ENCODE measurements at places on chromosomes 6 and 20.

DNA sequence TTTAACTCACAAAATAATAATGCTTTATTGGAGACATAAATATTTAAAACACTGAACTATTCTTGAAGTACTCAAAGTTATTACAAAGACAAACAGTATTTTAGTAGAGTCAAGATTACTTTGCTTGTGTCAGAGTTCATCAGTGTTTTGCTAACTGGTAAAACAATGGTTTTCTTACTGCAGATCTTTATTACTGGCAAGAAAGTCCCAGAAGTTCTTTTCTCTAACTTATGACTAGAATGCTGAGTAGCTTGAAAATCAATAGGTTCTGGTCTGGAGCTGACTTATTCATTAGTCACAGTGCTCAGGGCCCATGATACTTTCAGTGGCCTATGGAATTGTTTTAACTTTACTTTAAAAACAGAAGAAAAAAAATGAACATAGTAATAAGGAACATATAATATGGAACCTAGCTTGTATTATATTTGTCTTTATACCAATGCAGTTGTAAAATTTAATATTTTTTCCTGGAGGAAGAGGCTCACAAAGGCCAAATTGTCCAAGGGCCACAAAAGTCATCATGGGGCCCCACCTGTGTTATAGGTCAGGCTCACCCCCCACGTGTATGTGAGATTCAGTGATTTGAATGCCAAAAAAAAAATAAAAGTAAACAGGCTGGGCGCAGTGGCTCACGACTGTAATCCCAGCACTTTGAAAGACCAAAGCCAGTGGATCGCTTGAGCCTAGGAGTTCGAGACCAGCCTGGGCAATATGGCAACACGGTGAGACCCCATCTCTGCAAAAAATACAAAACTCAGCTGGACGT, 53.3 kb downstream of the PLEKHG1 start:
- ATAC-seq = no peak

- ATAC-seq = no peak
Observed at GRCh38 chr6:156943166-156943565, 166.0 kb downstream of the ARID1B start.

DNA sequence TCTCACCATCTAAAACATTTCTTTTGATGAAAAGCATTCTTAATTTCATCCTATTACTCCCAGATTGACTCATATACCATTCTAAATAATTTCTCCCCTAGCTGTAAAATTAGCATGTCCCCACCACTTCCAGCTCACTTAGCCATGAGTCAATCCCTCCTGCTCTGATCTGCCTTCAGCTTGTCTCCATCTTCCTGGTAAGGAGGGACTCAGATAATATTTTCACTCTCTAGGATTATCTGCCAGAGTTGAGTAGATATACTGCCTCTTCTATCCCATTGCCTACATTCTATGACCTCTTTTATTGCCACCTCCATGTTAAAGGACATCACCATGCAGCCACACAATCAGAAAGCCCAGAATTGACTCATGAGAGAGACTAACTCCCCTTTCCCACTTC, 348.8 kb upstream of the POU3F2 start:
- ATAC-seq = no peak

- peak; percentile 91 for ATAC-seq
Observed at GRCh38 chr20:2390951-2391675, 10.4 kb downstream of the TGM6 start.

- no peak for ATAC-seq
Observed at GRCh38 chr20:29296256-29297230, 1960.9 kb upstream of the DEFB115 start.

GRCh38 chr20:17680836-17681725, 961 bp downstream of the RRBP1 start:
- peak; percentile 65 for ATAC-seq

- no peak for ATAC-seq
Observed at GRCh38 chr20:59152559-59153354, 10.9 kb upstream of the ZNF831 start.

- no peak for ATAC-seq
Observed at GRCh38 chr6:1575210-1576041, 34.3 kb upstream of the FOXC1 start.

DNA sequence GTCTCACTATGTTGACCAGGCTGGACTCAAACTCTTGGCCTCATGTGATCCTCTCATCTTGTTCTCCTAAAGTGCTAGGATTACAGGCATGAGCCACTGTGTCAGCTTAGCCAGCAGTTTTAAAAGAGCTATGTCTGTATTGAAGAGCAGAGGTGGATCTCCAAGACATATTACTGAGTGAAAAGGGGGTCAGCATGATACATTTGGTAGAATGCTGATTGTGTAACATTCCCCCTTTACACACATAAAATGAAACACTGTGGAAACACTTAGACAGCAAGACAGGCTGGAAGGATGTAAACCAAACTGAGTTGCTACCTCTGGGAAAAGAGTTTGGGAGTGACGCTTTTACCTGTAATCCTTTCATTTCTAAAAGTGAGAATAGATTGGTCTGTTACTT, 1.7 kb upstream of the RIPOR3 start:
- ATAC-seq = no peak

DNA sequence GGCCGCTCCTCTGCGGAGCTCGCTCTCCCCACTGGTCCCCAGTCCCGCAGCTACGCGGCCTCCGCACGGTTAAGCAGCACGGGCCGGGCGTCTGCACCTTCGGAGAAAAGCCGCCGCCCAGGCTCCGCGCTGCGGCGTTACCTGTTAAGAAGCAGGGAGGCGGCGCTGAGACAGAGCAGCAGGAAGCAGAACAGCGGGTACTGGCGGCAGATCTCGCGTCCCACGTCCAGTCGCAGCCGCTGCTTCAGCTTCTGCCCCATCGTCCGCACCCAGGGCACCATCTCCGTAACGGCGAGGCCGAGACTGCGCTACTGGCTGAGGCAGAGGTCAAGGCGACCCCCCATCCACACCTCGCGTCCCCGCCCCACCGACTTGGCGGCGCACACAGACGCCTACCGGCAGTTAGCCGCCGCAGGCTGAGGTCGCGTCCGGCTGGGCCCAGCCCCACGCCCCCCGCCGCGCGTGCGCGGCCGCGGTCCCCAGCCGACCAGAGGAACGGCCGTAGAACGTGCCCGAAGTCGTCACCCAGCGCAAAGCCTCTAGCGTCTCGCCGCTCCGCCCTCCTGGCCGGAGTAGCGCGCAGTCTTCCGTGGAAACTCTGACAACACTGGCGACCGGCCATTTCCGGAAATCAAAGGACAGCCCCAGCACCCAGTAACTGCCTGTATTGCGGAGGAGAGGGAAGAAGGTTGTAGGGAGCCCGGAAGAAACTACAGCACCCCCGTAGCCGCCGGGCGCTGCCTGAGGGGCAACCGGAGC, at the start of gene SNX14:
Gene SNX14, minus strand, starts transcription at position 421 of the 759 bp plus-strand sequence. Its CDS starts 140 bp downstream, at position 281.
- peak; percentile 95 for ATAC-seq

DNA sequence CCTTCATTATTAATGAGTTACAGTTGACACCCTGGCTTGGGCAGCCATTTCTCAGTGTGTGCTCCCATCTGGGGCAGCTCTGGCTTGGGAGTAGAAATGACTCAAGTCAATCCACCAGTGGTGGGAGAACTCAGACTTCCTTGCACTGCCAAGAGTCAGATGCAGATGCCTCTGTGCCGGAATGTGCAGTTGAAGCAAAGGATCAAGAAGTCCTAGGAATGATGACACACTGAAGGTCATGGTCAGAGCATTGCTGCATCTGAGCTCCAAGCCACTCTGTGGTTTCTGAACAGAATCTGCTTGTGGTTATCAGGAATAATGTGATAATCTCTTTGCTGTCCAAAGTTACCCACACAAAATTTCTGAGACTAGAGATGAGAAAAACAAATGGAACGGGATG, 19.5 kb upstream of the PAX1 start:
- no peak for ATAC-seq

DNA sequence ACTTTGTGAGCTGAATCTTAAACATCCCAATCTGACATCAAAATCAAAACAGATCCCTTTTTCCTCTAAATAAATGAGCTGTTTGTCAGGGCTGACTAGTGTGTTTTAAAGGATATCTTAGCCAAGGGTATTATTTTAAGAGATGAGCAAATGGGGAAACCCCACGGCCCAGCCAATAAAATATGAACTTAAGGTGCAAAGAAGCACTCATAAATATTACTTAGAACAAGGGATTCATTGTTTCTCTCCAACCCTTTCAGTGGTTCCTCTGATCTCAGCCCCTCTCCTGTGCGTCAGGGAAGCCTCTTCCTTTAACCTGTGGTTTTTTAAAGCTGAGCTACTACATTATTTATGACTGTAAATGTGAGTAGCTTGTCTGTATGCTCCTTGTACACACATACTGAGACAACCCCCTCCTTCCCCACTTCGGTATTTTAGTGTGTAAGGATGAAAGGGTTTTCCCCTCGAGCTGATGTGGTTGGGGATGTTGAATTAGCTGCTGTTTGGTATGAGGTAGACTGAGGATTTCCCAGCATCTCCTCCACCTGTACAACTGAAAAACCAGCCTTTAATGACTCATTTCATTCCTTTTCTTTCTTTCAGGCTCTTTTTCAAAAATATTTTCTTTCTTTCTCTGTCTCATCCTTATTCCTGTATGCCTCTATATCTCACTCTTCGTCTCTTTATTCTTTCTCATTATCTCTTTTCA, 6.5 kb downstream of the BMP5 start:
- ATAC-seq = peak; percentile 64

GRCh38 chr20:14210146-14210545, 127.3 kb downstream of the FLRT3 start:
- no peak for ATAC-seq

- no peak for ATAC-seq
Observed at GRCh38 chr6:6801635-6802218, 213.2 kb downstream of the LY86 start.

DNA sequence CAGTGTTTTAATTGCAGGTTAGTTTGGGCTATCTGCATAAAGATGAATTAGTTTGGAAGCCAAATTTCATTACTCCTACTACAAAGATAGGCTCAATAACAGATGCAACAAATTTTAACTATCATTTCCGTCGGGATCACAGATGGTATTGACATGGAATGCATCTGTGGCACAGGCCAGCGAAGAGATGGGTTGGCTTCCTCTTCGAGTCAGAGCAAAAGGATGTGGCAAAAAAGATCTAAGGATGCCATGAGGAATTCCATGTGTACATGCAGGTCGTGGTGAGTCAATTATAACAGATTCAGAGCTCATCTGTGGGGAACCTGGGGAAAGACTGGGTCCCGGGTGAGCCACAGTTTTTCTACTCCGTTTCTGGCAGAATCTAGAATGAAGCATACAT, 83.0 kb upstream of the CITED2 start:
- ATAC-seq = no peak

DNA sequence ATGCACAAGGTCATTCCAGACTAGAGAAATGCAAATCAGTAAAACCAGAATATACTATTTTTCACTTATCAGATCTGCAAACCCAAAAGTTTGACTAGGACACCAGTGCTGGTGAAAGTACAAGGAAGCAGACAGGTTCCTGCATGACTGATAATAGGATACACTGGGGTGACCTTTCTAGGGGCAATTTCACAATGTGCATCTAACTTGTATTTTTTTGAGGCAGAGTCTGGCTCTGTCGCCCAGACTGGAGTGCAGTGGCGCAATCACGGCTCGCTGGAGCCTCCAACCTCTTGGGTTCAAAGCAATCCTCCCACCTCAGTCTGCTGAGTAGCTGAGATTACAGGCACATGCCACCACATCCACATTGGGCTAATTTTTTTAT, 11.4 kb downstream of the COMMD7 start:
- ATAC-seq = no peak

GRCh38 chr20:63896264-63897105, 1.6 kb downstream of the DNAJC5 start:
- ATAC-seq = peak; percentile 62

DNA sequence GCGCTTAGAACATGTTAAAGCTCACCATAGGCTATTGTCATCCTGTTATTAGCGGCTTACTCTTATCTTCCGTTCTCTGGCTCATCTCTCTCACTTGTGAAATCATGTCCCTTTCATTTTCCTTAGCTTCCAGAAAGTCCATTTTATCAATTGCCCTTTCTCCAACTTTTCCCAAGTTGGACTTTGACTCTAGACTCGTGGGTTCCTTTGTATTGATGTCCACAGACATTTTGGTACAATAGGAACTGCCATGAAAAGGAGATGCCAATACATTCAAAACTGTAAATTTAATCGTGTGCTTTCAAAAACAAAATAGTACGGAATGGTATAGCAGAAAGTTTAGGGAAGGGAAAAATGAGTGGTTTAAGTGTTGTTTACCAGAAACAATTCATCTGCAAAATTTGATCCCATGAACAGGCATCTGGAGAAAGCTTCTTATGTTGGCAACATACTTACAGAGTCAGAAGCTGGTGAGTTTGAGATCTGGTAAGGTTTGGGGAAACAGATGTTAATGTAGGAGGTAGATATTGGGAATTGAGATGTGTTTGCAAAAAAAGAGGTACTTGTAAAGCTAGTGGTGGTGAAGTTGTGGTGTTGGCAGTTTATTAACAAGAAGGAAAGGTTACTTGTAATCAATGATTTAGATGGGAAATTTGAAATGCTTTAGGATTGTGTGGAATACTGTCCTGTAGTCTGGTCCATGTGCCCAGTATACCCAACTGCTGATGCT, 10.2 kb upstream of the HIVEP1 start:
- ATAC-seq = no peak

DNA sequence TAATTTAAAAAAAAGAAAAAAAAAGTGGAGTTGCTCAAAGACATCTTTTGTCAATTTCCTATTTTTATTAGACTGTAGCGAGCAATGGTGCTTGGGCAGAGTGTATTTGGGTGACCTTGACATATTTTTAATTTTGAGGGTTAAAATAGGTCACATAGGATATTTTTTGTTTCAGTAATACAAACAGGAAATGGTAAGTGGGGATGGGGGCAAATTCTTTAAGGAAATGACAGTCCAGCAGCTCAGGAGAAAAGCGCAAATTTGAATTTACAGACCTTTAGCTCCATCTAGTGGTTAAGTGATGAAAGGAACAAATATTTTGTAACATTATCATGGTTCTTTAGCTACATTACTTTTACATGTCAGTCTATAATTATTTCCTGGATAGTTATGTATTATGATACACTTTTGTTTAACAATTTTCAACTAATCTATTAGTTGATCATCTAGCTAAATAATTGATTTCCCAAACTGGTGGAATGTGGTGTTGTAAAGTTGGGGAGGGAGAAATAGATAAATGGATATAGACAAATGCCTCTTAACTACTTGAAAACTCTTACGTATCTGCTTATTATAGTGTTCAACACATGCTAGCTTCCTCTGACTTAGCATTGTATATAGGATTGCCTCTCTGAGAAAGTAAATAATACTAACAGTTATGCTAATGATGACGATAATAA, 10.0 kb downstream of the CITED2 start:
- ATAC-seq = no peak

GRCh38 chr6:3757241-3757641, 5.7 kb upstream of the PXDC1 start:
- no peak for ATAC-seq

DNA sequence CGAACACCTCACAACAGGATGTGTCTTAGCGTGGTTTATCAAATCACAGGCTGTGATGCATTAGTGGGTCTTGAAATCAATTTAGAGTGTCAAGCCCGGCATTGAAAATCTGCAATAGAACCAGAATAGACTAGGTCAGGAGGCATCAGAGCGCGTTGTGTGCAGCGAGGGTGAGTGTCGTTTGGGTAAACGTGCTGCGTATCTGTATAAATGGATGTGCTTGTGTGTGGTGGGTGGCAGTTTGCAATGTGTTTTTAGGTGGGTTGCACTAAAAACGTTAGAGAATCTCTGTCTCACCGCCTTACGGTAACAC, 121.0 kb upstream of the SULF2 start:
- no peak for ATAC-seq
